Stimulated activated CD4-positive, alpha-beta T cell treated with anti-CD3 and anti-CD28 coated beads, Interleukin-15, amount 100 ng/mL, for 48 hours (primary cell): ENCODE measurements at places on chromosomes 3 and 15.

DNA sequence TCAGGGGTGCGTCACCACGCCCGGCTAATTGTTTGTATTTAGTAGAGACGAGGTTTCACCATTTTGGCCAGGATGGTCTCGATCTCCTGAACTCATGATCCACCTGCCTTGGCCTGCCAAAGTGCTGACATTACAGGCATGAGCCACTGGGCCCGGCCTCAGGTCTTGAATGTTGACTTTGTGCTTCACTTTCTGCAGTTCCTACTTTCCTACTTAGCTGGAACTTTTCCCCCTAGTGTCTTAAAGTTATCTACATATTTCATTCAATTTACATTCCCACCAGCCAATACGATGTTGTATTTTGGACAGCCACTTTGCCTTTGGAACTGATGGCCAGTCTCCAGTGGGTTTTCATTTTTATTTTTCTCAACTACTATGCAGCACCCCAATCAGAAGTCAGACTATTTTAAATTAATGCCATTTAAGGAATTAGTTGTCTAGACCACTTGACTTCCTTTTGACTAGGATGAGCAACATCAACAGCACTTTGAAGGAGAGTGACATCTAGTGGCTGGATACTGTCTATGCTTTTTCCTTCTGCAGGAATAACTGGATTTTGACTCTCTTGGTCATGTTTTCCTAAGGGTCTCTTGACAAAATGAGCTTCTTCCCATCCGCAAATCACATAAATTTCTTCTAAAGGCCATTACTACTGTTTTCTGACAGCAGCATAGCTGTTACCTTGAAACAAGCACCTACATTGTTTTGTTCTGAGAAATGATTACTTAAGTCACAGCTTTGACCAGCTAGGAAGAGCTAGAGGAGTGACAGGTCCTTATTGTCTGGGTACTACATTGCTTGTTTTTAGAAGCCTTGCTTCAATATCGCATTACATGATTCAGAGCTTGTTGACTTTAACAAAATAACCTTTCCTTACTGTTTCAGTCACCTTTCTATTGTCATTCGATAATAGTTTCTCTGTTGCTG is 140.2 kb downstream of the ITPR1 start:
- DNase-seq: no peak

GRCh38 chr3:39278616-39278935 is 1.3 kb downstream of the CX3CR1 start:
- DNase-seq: no peak

DNA sequence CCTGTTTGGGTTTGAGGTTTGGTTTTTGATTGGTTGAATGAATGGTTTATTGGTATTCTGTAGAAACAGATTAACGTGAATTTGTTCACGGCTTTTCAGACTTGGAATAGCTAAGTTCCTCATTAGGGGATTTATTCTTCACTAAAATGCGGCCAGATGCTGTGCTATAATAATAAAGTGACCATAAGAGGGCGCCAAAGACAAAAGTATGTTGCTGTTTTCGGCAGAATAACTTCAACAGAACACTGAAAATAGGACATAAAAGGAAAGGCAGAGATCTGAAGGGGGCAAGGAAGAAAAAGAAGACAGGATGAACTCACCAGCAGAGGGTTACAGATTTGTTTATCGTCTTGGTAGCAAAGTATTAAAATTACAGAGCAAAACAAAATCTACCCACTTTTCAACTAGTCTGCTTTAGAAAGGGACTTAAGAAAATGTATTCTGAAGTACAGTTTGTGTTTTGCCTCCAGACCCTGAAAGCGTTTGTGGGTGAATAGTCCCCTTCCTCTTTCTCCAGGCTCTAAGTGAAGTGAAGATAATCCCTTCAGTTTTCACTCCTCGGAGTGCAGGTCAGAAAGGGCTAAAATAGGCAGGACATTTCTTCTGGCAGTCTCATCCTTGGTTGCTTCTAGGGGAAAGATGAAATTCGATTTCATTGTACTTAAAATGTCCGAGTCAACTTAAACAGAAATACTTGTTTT is 147.6 kb downstream of the IL20RB start:
- no peak for DNase-seq

DNA sequence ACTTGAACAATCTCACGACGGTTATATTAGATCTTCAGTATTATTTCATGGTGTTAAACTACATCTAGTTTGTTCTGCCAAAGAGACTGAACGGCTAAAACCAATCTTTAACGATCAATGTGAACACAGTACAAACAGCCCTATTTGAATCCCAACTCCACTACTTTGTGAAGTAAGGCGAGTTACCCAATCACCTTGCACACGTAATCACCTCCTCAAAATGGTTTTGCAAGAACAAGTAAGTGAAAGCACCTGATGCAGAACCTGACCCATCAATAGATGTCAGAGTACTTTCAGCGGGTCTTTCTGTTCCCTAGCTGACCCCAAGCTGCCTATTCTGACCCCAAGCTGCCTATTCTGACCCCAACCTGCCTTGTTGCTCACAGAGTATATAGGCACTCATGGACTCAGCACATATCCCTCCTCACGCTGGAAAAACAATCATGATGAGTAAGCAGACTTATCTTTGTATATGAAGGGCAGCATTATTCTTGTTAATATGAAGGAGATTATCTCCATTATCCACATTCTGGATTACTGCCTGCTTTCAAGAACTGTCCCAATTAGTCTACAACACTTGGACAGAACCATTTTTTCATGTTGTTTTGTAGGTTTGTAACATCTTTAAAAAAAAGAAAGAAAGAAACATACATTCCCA is 3.7 kb downstream of the KPNA1 start:
- no peak for DNase-seq

GRCh38 chr3:190780524-190780923 is 82.0 kb downstream of the GMNC start:
- no peak for DNase-seq

DNA sequence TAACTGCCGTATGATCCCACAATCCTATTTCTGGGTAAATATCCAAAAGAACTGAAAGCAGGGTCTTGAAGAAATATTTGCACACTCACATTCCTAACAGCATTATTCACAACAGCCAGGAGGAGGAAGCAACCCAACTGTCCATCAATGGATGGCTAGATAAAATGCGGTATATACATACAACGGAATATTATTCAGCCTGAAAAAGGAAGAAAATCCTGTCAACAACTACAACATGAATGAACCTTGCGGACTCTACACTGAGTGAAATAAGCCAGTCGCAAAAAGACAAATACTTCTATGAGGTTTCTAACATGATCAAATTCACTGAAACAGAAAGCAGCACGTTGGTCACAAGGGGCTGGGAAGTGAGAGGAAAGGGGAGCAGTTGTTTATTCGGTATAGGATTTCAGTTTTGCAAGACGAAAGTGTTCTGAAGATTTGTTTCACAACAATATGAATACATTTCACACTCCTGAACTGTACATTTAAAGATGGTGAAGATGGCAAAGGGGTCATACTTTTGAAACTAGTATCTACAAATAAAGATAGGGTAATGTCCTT is 6.2 kb downstream of the DLG1 start:
- DNase-seq: no peak

DNA sequence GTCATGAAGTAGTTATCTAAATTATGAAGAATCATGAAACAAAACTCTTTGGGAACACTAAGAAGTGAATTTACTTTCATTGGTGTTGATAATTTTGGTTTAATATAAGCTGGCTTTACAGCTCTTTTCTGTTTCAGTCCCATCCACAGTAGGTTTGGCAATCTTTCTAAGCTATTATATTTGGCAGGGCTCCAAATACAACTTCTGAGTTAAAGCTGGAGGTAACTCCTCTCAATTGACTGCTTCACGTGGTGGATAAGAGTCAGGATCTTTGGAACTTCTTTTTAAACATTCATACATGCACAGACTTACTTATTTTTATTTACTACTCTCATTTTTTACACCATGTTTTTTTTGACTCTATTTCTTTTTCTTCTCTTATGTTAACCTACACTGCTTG is 106.5 kb upstream of the EPHA3 start:
- no peak for DNase-seq

DNA sequence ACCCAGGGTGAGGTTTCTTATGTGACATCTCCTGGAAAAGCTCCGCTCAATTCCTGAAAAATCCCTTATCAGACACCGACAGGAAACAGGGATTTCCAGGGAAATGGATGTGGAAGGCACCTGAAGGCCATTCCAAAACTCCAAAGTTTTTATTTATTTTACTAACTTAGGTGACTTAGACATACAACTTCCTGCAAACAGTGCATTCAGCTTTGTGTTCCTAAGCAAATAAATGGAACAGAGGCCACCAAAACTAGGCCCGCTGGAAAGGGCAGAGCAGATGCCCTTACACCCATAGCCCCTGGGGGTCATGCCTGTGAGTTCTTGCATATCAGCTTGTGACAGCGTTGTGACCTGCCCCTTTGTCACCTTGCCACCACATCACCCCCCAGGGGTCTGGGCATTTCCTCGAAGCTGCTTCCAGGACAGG is 239.4 kb downstream of the XXYLT1 start:
- no peak for DNase-seq

- DNase-seq: no peak
These were observed 42.9 kb upstream of the PRR23C start for GRCh38 chr3:139087621-139088020.

DNA sequence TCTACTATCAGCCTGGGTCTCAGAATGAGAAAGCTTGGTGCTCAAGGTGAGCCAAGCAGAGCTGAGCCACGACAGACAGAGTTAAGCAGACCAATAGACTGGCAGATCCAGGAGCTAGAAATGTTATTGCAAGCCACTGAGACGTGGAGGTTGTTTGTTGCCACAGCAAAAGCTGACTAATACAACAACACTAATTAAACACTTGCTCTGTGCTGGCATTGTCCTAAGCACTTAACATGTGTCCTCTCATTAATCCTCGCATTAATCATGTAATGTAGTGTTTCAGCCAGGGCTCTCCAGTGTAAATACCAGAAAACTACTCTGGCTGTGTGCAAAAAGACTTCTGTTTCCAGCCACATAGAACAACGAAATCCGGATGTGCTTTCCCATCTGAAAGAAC is 11.6 kb upstream of the SPSB4 start:
- no peak for DNase-seq

- DNase-seq: no peak
These were observed 124.6 kb upstream of the LYSMD4 start for GRCh38 chr15:99857836-99858235.

- DNase-seq: no peak
These were observed 182.1 kb upstream of the TP63 start for GRCh38 chr3:189449084-189449483.

DNA sequence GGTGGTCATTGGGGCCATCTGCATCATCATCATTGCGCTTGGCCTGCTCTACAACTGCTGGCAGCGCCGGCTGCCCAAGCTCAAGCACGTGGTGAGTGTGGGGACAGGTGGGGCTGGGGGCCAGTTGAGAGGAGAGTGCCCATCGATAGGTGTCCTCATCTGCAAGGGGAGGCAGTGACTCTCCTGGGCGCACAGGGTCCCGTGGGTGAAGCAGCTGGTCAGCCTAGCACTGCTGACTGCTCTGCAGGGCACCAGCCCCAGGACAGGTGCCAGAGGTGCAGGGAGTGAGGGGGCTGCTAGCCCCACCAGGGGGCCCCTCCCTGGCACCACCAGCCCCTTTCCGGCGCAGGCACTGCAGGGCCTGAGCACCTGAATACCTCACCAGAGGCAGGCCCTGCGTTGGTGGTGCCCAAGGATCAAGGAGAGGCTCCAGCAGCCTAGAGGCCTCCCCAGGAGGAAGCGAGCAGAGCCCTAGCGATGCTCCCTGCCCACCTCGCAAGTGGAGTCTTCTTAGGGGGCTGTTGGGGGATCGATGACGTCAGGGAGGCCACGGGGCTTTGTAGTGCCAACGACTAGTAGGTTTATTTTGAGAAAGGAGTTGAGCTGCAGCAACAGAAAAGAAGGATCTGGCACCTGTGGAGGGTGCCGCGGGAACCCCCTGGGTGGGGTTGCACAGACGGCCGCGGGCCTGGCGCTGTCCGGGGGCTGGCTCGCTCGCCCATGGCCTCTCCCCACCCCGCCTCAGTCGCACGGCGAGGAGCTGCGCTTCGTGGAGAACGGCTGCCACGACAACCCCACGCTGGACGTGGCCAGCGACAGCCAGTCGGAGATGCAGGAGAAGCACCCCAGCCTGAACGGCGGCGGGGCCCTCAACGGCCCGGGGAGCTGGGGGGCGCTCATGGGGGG is 976 bp upstream of the ABTB1 start:
- no peak for DNase-seq
